ENCODE measurements at places on chromosomes 1 and 21.
A peak's percentile ranks its signal among the peaks of the same experiment; 100 is the strongest.

DNA sequence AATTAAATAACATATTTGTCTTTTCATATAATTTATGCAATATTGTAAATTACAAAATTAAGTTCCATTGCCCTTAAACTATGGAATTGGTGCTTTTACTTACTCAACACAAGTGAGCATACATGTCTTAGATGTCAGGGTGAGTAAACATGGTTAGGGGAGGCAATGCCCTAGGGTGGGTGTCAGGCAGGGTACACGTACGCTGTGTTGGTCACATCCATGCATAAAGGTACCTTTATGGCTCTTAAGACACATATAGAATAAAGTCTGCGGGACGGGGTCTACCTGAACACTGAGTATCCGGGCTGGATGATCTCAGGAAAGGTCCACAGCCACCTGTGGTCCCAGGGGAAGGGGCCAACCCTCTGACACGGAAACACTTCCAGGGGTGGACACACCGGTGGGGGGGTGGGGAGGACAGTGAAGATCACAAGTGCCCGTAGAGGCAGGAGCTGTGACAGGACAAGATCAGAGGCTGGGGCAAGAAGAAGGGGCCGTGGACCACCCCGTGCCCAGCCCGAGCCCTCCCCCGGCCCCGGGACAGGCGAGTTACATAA is 720 bp downstream of the LIN9 start:
- DNase-seq = peak; percentile 7

DNA sequence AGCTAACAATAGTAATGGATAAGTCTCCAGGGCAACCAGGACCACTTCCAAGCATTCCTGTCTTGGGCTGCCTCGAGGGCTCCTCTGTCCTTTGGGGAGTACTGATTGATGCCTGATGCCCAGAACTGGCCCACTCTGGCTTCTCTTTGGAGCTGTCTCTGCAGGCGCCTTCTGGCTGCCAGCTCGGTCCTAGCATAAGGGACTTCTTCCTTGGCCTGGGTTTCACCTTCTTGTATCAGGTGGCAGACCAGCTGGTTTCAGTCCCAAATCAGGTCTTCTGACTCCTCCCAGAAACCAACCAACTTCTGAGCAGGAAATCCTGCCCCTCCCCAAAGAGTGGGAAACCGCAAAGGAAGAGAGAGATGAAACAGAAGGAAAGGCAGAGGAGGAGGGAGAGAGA is 10.6 kb downstream of the G0S2 start:
- DNase-seq = no peak

DNA sequence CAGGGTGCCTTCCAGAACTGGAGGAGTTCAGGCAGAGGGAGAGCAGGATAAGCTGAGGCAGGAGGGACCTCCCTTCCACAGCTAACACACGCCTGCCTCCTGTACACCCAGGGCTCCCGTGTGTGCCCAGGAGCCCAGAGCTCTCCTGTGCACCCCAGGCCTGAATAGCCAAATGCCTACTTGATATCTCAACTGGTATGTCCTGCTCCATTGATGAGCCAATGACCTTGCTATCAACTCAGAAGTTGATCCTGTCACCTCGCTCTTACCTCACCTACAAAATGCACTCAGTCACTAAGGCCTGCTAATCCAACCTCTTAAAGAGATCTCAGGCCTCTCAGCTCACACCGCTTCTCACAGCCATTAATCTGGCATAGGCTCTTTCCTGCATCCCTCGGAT is 7.1 kb downstream of the ECHDC2 start:
- DNase-seq = no peak

DNA sequence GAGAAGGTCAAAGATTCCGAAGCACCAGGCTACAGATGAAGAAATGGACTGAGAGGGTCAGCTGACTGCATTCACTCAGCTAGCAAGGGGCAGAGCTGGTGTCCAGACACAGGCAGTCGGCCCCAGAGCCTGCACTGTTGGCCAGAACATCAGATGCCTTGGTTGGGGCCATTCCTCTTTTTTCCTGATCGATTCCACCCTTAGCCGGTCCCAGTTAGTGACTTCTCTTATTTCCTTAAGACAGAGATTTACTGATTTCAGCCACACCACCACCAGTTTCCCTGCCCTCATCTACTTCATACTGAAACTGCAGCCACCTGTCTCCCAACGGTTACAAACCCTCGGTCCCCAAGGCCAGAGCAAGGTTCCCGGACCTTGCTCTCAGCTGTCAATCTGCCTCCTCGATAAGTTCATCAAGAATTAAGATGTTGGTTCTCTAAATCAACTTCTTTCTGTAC is 11.5 kb downstream of the CD58 start:
- DNase-seq = no peak

DNA sequence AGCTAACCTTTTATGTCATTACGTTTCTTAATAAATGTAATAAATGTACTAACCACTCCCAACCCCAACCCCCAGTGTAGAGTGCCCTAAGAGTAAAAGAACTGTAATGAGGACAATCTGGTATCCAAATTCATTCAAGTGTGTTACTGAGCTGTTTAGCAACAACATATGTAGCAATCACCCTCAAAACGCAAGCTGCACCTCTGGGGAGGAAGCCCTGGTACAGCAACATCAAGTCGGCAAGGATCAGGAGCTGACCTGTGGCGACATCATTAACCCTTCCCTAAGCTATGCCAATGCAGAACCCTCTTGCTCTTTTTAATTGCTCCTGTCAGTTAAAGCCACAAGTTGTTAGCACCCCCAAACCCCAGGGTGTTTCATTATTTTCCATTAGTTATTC is 47.1 kb downstream of the STX6 start:
- DNase-seq = no peak

DNA sequence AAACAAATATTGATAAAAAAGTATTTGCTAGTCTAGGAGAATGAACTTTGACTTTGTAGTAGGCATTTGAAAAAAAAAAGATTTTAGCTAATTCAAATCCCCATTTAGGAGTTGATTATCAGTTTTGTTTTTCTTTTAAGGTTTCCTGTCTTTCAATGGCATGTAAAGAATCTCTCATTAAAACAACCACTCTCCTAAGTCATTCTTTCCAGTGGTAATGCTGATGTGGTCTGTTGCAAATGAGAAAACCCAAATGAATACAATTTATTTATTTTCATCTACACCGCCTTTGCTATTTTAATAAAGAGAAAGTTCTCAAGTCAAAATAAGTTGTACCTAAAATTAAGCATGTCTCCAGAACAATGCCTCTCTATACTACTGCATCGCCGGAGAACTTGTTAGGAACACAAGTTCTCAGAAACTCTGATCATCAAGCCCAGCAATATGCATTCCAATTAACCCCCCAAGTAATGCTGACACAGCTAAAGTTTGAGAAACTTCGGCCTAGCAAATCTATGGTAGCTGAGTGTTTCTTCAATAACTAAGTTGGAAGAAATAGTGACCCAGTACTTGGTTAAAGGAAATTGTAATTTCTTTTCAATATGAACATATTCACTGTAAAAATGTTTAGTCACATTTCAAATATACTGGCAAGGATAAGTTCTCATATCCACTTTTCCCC is 255.1 kb downstream of the PTPRC start:
- DNase-seq = no peak

DNA sequence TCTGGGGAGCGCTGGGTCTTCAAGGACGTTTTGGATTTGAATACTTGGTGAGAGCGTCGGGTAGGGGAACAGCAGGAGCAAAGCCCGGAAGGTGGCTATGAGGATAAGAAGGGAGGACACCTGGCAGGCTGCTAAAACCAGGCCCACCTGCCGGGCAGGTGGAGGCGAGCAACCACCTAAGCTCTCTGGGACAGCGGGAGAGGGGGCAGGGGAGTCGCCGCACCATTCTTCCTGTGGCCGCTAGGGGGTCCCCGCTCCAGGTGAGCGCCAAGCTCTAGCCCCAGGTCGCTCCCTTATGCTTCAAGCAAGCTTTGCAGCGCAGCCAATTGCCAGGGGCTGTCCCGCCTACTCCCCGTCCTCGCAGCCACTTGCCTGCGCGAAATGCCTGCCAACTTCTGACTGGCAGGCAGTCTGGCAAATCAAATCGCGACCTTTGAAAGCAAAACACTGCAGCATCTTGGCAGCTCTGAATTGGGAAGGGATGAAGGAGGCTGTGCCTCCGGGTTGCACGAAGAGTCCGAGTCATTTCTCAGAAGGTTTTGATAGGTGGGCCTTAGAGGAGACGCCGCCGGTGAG is at the start of gene NIPAL3:
Gene NIPAL3, plus strand, starts transcription at position 469 of the 576 bp plus-strand sequence. CDS start 3,746 bp downstream, outside the sequence.
- peak; percentile 97 for DNase-seq

DNA sequence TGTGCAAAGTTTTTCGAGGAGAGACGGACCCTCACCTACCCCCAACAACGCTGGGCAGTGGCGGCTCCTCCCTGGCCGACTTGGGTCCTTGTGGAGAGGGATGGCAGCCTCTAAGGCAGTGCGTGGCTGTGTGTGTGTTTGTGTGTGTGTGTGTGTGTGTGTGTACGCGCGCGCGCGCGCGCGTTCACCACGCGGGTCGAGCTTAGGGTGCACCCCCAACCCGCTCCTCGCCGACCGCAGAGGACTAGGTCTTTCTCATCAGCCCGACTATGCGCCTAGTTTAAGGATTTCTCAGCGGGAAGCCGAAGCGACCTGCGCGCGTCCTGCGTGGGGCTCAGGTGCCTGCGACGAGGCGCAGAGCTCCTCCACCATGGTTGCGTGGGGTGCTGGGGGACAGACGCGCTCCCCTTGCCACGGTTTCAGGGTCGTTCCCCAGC is 940 bp downstream of the SOX13 start:
- DNase-seq = no peak

DNA sequence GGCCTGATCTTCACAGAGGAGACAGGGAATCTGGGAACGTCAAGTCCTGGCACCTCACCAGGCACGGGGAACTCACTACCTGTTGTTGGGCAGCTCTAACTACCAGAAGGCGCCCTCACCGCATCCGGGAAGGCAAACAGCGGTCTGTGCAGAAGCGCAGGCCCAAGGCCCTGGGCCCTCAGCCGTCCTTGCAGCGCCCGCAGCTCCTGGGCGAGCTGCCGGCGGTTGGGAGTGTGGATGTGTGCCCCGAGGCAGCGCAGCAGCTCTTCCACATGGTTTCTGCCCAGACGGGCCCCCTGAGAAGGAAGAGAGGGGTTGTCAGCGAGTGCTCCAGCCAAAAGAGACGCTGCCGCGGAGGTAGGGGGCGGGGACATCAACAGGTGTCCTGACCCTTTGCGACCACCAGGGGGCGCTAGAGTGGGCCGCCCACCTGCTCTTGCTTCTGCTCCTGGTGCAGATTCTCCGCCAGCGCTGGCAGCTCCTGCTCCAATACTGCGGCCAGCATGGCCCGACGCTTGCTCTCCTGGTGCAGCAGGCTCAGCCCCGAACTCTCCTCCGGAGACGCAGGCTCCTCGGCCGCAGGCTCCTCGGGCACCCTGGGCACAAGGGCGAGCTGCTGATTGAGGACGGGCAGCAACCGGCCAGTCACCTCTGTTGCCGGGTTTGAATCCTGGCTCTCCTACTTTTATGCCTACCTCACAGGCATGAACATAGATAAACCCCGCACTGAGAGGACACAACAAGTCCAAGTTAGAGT is 9.3 kb downstream of the MAP3K6 start:
- peak; percentile 22 for DNase-seq

GRCh38 chr21:15978215-15978738 is 248.5 kb downstream of the USP25 start:
- no peak for DNase-seq

GRCh38 chr21:37061926-37062592 is 10.8 kb downstream of the PIGP start:
- DNase-seq = no peak

DNA sequence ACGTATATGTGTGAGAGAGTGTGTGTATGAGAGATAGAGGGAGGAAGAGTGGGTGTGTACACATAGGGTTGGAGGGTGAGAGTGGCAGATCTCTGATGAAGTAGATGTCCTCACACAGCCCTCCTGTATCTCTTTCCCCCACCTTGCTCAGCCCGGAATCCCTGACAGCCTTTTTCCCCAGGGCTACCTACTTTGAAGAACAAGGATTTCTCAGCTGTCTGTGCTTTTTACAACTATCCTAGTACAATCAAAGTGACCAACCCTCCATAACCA is 29.1 kb upstream of the CADM3 start:
- no peak for DNase-seq

DNA sequence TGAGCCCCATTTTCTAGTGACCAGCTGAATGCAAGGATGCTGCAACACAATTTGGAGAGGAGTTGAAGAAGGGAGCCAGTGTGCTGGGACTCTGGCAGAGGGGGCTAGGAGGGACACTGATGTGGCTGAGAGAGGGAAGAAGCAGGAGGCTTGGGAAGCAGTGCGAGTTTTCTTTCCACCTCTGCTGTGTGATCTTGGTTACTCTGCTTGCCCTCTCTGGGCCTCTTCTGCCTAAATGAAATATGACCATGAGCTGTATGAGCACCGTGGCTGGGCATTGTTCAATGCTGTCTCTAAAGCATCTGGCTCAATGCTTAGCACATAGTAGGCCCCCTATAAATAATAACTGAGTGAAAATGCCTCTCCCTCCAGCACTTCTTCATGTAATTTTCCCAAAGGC is 65.3 kb upstream of the PAX7 start:
- no peak for DNase-seq

DNA sequence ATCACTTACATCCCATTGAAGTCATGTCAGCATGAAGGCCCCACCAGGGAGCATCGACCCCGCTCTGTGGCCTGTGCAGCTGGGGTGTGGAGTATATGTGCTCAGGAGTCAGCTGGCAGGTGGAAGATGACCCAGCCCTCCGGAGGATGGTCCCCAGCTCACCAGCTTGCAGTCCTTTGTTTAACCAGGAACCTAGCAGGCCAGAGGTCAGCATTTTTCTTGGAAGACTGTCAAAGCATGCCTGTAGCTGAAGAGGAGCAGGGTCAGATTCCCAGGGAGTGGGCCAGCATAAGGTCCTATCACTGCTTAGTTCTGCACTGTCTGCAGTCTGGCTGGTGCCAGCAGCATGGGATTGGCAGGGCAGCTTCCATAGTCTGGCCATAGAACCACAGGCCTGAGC is 12.7 kb downstream of the NFASC start:
- DNase-seq = no peak

GRCh38 chr1:201026234-201026633 is 2.7 kb upstream of the KIF21B start:
- DNase-seq = no peak

GRCh38 chr1:29240986-29241385 is 4.7 kb downstream of the PTPRU start:
- no peak for DNase-seq

- DNase-seq = no peak
Observed at GRCh38 chr1:2564815-2565374, 8.7 kb downstream of the TNFRSF14 start.

DNA sequence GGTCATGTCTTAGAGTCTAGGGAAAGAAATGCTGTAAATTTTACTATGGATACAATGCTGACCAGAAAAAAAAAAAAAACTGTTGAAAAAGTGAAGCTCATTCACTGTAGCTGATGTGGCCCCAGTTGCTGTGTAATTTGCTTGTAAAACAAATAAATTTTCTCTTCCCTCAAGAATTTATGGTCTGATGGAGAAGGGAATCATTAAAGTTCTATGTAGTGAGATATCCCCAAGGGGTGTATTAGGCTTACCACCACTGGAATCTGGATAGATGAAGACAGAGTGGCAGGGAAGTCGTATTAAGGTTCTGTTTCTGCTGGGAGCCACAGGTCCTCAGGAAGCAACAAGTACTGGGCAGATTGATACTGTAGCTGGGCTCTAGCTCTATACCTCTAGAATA is 860.0 kb downstream of the LTN1 start:
- DNase-seq = no peak
